ENCODE measurements at places on chromosomes 13 and 19.
A peak's percentile ranks its signal among the peaks of the same experiment; 100 is the strongest.

- DNase-seq, result no peak
Measured at GRCh38 chr19:44371815-44372480, 15.5 kb upstream of the ZNF112 start.

GRCh38 chr19:364496-365287 is 20.1 kb upstream of the MIER2 start:
- no peak for DNase-seq

- no peak for DNase-seq
Measured at GRCh38 chr19:13020002-13020414, 24.7 kb downstream of the NFIX start.

GRCh38 chr13:101412076-101412475 is 4.2 kb downstream of the NALCN start:
- DNase-seq, result no peak

DNA sequence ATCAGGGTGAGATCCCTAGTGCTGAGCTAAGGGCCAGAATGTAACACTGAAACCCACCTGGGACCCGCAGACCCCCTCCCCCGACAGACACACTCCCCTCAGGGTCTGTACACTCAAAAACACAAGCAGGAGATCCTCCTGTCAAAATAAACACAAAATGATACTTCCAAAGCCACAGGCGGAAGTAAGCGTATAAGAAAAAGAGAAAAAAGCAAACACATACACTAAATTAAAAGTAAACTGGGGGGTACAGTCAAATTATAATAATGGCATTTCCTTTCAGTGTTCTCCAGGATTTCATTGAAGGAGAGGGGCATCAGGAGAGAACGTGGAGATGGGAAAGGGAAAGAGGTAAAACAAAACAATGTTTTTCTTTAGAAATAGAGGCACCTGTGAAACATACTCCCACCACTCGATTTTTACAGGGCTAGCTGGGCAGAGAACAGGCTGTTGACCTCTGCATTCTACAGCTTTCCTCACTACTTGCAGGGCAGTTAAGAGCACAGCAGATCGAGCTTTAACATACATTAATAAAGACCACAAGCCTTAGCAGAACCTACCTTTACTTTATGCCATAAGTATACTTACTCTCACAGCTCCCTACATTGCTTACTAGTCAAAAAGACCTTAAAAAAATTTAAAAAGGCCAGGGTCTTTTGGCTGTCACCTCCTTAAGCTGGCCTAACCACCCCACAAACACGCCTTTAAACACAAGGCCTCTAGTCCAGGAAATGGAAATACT is 5.3 kb downstream of the ZIC5 start:
- DNase-seq, result no peak

GRCh38 chr19:2574971-2575630 is 99.2 kb downstream of the GADD45B start:
- DNase-seq, result no peak

GRCh38 chr13:107678075-107678689 is 537.2 kb downstream of the LIG4 start:
- no peak for DNase-seq

DNA sequence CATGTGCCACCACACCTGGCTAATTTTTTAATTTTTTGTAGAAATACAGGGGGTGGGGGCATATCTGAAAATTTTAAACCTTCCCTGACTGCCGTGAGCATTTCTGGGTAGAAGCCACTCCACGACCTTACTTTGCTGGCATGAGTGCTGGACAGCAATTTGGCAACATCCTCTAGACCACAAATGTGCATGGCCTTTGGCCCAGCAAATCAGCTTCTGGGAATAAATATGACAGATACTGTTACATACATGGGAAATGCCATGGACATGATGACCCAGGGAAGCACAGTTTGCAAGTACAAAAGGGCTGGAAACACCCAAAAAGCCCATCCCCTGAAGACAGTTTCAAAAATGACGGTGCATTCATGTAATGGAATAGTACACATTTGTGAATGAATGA is 3.2 kb upstream of the PVR start:
- DNase-seq, result no peak

DNA sequence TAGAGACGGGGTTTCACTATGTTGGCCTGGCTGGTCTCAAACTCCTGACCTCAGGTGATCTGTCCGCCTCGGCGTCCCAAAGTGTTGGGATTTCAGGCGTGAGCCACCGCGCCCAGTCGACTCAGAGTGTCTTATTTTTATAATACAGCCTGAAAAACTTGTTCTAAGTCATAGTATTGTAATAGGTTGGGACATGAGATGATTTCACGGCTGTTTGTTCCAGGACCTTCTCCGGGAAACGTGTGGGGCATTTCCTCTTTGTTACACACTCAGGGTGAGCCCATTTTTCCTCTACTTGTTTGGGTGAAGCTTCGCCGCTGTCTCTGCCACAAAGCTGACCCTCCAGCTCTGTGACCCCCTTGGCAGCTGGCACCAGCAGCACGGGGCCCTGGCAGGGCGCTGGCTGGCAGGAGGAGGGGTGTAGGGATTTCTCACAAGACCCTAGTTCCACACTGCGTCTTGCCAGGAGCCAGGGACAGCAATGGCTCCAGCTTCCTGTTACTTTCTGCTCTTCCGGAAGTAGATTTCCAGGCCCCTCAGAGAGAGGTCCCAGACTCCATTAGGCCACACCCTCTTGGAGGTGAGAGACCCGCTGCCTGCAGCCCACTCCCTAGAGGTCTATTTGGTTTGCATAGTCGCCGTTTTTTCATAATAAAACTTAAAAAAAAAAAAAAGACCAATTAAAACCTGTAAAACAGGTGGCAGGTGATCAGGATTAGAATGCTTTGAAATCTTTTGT is 15.6 kb downstream of the FGF21 start:
- no peak for DNase-seq

- no peak for DNase-seq
Measured at GRCh38 chr19:718991-719512, 10.3 kb downstream of the PALM start.

DNA sequence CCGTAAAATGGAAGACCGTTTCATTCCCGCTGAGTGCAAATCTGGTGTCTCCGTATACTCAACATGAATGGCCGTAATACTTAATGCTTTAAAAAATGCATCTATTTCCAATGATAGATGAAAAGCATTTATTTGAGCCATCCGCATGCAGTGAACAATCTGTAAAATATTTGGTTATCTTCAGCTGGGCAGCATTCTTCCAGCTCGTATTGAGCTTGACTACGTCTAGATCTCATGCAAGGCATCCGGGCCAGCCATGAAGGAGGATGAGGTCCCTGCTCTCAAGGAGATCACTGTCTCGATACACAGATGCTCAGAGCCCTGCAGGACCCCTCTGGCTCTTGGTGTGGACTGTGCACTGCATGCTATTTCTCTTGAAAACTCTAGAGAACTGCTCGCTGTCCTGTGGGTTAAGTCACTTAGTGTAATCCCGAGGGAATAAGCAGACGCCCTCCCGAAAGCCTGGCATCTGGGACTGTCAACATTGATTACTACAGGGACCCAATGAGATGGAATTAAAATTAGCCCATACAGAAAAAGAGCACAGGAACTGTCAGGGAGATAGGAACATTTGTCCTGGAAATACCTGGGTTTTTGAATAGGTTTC is 112.4 kb upstream of the RNF113B start:
- no peak for DNase-seq

DNA sequence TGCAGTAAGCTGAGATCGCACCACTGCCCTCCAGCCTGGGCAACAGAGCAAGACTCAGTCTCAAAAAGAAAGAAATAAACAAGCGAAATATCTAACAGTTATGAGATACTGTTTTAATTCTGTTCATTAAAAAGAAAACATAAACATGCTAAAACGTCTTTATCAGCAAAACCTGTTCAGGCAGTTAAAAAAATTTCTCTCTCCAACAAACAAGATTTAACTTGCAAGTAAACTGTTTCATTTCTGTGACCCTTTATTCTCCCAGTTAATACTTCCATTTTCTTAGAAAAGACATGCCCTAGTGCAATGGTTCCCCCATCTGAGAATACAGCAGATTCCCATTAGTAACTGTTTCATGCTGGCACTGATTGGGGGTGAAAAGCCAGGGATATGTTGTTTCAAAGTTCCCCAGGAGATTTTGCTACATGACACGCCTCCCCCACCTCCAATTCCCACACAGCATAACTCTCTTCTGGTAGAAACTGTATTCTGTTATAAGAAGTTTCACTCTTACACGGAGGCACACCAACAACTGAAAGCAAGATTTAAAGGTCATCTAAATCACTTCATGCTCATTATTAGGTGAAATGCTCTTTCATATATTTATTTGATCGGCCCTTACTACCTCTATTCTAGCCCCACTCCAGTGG is 24.4 kb downstream of the ELF1 start:
- no peak for DNase-seq

DNA sequence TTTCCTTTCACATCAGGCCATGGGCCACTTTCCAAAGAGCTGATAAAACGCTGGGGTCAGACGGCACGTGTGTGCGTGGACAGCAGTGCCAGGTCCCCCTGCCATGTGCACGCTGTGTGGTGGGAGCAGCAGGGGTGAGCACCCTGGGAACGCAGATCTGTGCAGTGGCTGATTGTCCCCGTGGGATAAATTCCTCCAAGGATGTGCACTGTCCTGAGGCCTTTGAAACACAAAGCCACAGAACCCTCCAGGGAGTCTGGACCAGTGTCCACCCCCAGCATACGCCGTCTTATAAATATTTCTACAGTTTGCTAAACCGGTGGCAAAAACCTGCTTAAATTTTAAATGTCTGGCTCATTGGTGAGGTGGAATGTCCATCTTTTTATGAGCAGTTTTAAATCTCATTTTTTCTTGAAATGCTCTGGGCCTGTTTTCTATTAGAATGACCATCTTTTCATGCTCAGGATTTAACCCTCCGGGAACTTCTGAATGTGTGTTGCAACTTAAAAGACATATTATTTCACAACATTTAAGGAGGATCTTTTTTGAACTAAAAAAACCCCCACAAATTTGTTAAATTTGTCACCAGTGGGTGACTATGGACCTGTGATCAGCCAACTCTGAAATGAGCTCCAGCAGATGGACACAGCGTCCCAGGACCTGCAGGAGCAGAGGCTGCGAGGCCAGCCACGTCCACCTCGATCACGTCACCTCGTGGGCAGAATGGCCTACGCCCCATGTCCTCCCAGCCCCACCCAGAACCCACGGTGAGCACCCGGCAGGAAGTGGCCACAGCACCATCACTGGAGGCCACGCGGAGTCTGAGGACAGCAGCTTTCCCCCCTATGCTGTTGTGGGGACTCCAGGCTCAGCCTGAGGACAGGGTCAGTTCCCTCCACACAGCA is 68.6 kb downstream of the RASA3 start:
- DNase-seq, result no peak

- no peak for DNase-seq
Measured at GRCh38 chr13:63120883-63121282, 1705.2 kb upstream of the PCDH20 start.

GRCh38 chr19:40398417-40399131 is 8.6 kb upstream of the HIPK4 start:
- DNase-seq, result peak; percentile 69

GRCh38 chr19:43618921-43619261 is 538 bp downstream of the ZNF428 start:
- DNase-seq, result no peak

DNA sequence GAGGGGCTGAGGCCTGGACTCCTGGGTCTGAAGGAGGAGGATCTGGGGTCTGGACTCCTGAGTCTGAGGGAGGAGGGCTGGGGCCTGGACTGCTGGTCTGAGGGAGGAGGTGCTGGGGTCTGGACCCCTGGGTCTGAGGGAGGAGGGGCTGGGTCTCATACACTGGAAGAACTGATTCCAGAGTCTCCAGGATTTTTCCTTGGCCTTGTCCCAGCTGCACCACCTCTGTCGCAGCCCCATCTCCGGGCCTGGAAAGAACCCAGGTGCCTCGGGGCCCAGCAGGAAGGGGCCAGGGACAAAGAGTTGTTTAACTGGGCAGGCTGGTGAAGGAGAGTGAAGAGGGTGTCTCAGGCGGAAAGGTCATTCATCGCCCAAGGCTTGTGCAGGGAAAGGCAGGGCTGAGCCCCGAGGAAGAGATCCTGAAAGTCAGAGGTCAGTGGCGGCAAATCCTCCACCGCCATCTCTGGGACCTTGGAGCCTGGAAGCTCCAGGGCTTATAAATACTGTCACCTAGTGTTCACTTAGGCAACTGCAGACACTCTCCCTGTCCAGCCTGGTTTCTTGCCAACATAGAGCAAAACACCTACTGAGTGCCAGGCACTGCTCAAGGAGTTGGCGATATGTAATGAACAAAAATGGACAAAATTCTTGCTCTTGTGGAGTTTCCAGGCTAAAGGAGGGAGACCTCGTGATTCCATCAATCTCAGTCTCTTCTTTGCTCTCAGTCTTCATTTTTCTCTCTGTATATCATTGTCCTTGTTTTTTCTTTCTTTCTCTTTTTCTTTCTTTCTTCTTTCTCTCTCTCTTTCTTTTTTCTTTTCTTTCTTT is 4.4 kb upstream of the KCNN4 start:
- DNase-seq, result peak; percentile 72

DNA sequence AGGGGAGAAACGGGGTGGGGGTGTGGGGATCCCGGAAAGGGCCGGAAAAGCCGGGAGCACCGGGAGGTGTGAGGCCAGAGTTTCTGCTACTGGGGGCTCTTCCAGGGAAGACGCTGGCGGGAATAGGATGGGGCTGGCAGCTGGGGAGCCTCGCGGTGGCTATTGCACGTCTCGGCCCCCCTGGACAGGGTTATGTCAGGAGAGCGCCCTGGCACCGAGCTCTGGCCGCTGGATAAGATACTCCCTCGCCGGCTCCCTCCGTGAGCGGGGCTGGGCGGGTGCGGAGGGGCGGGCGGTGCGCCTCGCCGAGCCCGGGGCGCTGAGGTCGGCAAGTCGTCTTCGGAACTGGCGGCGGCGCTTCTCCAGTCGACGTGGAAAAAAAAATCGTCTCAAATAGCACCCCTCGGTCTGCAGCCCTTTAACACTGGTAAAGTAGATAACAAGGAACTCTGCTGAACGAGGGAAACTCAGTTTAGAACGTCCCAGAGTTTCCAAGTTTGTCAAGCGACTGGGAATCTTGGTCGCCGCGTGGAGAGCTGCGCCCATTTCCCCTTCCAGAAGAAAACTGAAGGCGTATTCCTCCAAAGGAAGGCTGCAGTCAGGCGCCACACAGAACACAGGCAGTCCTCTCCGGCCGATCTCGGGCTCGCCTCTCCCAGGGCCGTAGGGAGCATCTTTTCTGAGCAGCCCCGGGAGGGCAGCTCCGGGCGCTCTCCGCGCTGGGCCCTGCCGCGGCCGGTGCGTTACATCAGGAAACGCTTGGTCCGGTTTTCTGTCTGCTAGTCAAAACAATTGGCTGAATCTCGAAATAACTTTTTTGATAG is 115.1 kb downstream of the KCNRG start:
- peak; percentile 55 for DNase-seq

DNA sequence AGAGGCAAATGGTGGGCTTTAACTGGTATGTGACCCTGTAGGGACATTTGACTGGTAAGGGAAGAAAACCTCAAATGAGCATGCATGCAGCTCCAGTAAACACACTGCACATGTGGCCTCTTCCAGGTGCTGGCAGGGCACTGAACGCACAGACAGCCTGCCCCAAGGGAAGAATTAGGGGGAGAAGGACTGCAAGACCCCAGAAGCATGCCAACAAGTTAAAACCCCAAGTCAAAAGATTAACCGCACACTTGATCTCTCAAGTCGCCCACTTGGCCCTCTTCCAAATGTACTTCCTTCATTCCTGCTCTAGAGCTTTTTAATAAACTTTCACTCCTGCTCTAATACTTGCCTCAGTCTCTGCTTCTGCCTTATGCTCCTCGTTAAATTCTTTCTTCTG is 46.9 kb upstream of the SLITRK1 start:
- no peak for DNase-seq
